ENCODE measurements at places on chromosomes 4 and X.

DNA sequence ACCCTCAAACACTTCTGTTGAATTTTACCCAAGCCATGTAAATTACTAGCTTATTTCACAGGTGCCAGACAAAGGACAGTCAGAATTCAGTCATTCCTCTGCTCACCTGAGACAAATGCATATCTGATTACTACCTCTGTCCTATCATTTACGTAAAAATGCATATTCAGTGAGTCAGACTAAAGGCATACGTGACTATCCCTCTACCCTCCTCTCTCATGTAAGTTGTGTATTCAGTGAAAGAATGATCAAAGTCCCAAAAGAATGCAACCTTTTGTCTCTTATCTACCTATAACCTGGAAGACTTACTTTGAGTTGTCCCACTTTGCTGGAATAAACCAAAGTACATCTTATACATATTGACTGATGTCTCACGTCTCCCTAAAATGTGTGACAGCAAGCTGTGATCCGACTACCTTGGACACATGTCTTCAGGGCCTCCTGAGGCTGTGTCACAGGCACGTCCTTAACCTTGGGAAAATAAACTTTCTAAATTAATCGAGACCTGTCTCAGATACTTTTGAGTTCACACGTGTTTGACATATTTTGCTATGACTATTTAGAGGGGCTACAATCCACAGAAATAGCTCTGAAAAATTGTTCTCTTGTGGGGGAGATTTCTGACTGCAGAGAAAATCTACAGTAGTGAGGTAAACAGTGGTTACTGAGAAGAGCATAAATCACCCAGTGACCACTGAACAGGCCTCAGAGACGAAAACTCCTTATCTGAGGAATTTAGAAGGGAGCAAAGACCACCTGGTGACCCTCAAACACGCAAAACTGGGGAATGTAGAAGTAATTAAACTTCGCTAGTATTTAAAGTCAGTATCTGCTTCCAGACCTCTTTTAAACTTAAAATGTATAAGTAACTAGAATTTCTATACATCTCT, 1575.8 kb downstream of the STIM2 start:
- no peak for DNase-seq

DNA sequence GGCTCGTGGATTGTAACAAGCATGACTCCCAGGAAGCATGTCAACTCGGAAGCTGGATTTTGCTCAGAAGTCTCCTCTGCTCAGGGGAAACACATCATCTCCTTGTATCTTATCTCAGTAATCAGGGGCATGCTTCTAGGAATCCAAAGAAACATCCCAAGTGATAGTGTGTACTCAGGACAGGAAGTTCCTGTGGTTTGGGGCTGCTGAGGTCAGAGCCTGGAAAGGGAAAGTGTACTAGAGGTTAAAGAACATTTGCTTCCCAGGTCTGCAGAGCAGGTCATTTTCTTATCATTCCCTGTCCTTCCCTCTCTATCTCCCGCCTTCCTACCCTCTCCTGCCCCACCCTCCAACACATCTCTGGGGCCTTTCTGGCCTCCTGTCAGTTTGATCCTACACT, 38.8 kb downstream of the SLC34A2 start:
- DNase-seq, result no peak

DNA sequence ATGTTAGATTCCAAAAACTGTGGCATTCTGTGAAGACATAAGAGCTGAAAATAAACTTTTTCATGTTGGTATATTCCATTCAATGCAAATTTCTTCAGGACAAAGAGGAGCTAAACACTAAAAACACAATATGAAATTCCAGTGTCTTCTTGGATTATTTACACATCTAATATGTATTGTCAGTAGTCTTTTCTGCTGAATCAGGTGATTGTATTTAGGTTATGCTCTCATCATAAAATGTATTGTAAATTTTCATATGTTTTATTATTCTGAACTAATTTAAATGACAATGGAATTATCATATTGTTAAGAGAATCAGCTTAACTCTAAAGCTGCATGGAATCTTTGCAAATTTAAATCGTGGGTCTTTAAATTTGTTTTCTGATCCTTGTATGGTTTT, 526.7 kb downstream of the PDHA2 start:
- DNase-seq, result no peak

DNA sequence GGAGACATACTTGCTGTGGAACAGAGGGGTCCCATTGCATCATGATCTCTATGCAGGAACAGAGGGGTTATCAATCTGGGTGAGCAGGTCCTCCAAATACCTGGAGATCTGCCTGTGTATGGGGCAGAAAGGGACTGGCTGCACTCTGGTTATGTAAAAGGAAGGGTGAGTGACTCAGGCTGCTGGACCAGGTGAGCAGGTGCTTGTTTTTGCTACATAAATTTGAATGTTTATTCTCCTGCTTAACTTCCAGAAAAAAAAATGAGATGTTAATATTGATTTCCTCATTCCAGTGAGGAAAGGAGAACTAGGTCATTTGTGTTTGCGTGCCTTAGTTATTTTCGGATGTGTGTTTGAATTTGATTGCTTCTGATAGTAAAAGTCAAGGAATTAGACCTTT, 225.8 kb upstream of the TRAM1L1 start:
- no peak for DNase-seq

DNA sequence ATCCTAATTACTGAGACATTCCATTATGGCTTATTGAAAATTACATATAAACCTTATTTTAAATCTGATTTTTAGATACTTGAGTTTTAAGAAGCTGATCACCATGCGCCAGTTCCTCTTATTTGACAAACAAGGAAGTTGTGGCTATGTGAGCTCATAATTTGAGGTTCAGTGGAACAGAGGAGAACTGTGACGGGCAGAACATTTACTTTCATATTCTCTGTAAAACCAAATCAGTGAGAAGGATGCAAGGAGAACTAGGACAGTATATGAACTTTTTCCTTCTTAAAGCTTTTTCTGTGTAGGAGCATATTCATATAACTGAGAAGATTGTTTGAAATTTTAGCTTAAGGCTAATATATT, 25.3 kb downstream of the STIM2 start:
- DNase-seq, result no peak

GRCh38 chr4:5365071-5366008, 314.1 kb downstream of the STK32B start:
- no peak for DNase-seq

DNA sequence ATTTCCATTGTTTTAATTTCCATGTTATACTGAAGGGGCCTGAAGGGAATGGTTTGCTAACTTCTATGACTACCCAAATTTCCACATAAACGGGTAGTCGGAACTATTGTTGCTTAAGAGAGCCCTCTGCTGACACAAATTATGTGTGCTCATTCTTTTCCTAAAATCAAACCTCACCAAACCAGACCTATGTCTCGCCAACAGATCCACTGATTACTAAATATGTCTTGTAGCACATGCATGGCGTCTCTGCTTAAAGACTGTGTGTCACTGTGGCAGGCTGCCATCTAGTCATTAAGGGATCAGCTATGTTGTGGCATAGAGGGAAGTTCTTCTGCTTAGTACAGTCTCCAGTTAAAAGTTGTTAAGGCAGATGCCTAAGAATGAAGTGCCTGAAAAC, 25.1 kb downstream of the PIR start:
- DNase-seq, result no peak

DNA sequence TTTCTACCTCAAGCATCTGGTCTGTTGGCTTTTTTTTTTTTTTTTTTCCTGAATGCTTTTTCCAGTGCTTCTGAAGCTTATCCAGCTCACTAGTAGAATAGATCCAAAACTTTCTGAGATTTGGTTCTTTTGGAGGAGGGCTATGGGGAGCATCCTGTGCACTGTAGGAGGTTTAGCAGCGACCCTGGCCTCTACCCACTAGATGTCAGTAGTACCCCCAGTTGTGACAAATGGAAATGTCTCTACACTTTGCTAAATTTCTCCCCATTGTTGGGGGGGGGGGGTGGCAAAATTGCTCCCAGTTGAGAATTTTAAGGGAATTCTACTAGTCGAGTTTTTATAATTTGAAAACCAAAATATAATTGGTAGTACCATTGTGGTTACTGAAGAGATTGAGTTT, 23.0 kb upstream of the PPA2 start:
- no peak for DNase-seq

GRCh38 chr4:57443787-57444186, 333.6 kb upstream of the IGFBP7 start:
- DNase-seq, result no peak

DNA sequence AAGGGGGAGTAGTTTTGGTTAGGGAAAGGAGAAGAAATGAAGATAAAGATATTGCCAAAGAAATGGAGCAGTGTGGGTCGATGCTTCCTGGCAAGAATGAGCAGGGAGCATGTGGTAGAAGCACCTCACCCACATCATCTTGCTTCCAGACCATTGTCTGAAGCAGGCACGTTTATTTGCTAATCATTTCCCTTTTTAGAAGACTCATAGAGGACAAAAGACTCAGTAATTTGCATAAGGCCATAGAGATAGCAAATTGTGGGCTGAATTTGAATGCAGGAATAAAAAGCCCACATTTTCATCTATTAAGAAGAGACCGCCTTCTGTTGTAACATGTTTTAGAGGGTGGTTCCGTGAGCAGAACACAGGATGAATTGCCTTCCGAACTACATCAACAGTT, 275.2 kb upstream of the FAT4 start:
- DNase-seq, result no peak

- no peak for DNase-seq
These were observed 55.5 kb downstream of the LUZP4 start for GRCh38 chrX:115344885-115345614.

DNA sequence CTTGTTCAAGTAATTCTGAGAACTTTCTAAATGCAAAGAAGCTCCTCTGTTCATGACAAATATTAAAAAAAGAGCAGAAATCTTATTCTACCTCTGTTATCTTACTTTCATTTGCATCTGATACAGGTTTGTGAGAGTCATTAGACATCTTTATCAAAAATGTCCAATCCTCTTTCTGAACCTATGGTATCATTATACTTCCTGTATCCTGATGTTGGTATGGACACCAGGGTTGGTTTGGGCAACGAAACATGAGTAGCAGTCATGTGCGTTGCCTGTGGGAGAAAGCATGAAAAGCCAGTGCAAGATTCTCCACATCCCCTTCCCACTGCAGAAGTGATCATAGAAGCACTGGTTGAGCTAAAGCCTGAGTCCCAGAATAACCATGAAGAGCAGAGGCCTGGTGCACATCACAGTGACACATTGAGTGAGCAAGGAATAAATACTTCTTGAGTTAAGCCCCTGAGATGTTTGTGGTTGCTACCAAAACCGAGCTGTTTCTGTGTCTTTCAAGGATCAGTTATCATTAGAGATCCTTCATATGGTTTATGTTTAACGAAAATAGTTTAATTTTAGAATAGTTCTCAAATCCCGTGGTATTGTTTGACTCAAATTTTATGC, 197.2 kb downstream of the BANK1 start:
- DNase-seq, result no peak

- no peak for DNase-seq
These were observed 62.3 kb downstream of the POLR2B start for GRCh38 chr4:57041020-57041419.
